ENCODE measurements at places on chromosomes 1 and 21.

DNA sequence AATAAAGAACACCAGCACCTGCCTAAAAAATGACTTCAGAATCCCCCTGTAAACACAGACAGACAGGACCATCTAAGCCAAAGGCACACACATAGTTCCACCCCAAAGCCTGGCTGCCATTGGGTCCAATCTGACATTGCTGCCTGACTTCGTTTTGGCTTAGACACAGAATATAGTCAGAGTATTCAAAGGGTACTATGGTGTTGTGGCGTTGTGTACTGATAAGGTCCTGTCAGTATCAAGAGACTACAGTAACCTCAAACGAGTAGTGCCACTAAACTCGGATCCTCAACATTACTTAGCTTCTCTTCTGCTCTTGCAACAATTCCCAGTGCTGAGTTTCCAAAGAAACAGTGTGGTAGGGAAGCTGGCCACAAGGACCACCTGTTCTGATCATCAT, 169.3 kb upstream of the NR5A2 start:
- no peak for DNase-seq

GRCh38 chr1:237111807-237112206, 69.8 kb downstream of the RYR2 start:
- no peak for DNase-seq

DNA sequence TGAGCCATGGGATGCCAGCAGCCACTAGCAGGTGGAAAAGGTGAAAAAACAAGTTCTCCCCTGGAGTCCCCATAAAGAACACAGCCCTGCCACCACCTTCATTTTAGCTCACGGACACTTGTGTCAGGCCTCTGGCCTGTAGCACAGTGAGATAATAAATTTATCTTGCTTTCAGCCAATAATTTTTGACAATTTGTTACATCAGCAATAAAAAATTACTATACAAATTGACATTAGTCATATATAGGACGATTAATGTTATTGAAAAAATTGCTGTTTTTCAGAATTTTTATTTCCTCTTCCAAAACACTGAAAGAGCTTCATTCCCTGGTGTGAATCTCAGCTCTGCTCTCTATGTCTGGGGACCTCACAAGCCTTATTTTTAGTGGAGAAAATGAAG, 152.9 kb upstream of the ETV3 start:
- no peak for DNase-seq

DNA sequence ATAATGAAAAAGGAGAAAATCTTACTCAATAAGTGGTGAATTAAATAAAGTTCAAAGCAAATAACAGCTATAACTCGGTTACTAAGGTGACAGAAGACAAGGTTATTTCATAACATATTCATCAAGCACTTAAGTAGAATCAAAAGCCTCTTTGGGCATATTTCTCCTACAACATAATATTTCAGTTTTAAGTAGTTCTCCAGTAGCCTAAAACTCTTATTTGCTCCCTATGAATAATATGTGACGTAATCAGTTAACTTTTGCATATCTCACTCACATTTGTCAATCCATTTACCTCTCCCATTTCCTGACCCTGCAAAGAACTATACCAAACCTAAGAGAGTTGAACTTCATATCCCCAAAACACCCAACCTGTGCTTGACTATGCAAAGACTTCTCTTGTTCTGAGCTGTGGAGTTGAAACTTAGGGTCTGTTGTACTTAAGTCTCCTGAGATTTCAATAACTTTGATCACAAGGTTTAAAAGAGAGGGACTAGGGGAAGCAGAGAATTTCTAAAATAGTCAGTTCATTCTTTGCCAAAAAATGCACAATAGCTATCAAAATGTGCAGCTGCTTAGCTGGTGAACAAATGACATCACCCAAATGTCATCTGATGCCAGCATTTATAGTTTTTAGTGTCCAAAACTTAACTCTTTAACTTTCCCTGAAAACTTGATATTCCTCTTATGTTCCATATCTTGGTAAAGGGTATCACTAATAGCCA, 37.2 kb downstream of the TTLL7 start:
- no peak for DNase-seq

GRCh38 chr21:15250384-15250783, 185.6 kb upstream of the NRIP1 start:
- DNase-seq: no peak

DNA sequence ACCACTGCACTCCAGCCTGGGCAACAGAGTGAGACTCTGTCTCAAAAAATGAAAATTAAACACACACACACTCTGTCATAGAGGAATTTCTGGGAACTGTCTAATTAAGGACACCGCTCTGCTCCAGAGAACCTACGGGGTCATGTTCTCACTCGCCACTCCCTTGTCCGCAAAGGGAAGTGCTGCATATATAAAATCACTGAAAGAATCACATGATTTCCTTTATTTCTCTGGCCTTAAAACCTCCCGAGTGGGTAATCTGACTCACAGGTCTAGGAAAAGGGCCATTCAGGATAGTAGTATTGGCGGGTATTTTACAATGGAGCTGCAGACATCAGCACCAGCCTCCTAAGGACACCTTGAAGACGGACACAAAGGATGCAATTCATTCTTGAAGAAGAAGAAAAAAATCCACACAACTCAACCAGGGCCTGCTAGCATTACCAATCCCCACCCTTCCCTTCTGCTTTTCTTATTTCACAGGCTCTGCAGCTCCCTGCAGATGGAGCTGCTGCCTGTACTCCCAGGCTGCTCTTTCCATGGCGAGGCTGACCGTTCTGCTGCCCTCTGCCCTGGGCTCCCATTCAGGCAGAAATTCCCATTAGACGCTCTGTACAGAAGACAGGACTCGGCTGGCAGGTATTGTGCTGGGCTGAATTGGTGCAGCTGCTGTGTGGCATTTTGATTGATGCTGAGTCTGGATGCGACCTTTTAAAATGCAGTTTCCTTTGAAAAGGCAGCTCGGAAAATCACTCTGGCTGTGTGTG, 53.3 kb upstream of the FAM89A start:
- no peak for DNase-seq

GRCh38 chr1:200905411-200906052, 10.8 kb downstream of the INAVA start:
- no peak for DNase-seq

GRCh38 chr1:160070243-160071163, 543 bp upstream of the KCNJ10 start:
- peak; percentile 80 for DNase-seq

- no peak for DNase-seq
Observed at GRCh38 chr21:39232861-39233291, 49.6 kb upstream of the PSMG1 start.

DNA sequence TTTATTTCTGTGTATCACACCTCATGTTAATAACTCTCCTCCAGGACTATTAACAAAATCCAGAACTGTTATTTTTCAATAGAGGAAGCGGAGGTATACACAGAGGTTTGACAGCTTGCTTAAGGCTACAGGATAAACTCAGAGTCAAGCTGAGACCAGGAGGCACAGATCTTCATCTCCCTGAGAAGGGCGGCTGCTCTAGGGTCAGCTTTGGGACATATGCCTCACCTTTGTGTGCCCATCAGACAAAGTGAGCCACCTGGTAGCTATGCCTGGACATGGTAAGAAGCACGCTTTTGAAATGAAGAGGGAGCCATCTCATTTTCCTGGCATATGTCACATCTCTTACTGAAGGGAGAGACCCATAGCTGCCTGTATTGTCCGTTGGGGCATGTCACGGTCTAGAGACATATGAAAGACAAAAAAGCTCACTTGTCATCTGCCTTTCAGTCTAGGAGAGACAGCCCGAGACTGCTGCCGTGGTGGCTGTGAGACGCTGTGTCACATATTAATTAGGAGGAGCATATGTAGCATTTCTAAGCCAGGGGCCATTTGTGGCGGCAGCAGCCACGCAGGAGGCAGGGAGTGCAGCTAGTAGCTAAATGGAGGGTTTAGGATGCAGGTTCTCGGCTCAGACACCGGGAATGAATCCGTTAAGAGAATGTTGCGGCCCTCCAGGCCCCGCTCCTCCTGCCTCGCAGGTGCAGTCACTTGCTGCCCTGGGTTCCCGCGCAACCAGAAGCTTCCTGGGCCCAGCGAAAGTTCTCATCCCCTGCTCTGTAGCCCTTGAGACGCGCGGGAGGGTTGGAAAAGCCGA, 161.3 kb upstream of the C1orf21 start:
- DNase-seq: no peak

- no peak for DNase-seq
Observed at GRCh38 chr21:15260604-15261003, 195.8 kb upstream of the NRIP1 start.

- no peak for DNase-seq
Observed at GRCh38 chr1:195096051-195096521, 1512.2 kb downstream of the KCNT2 start.

DNA sequence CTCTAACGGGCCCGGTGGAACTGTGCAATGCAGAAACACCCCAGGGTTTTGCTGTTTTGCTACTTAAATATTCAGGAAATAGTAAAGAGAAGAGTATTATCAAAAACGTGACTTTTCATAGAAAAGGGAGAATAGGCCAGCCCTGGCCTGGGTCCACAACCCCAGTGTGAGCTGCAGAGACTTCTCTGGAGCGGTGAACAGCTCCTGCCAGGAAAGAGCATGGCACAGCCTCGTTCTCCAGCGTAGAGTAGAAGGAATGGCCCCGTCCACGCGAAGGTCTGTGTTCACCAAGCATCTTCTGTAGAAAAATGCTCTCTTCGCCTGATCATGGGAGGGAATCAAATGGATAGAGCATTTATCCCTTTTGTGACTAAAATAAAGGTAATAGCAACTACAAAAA, 51.4 kb downstream of the PDE9A start:
- no peak for DNase-seq

DNA sequence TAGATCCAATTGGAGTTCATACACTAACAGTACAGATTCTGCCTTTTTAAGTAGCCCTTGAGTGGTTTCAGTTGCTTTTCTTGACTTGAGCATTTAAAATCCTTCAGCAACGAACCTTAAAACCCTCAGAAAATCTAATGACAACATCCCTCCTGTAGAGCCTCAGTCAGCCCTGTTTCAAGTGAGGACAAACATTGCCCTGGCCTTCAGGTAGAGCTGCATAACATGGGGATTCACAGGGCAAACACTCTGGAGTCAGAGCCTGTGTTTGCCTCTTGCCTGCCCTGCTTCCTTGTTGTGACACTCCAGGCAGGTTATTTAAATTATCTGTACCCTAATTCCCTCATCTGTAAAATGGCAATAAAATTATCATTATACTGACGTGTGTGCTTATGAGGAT, 96.1 kb upstream of the KCNA3 start:
- no peak for DNase-seq

DNA sequence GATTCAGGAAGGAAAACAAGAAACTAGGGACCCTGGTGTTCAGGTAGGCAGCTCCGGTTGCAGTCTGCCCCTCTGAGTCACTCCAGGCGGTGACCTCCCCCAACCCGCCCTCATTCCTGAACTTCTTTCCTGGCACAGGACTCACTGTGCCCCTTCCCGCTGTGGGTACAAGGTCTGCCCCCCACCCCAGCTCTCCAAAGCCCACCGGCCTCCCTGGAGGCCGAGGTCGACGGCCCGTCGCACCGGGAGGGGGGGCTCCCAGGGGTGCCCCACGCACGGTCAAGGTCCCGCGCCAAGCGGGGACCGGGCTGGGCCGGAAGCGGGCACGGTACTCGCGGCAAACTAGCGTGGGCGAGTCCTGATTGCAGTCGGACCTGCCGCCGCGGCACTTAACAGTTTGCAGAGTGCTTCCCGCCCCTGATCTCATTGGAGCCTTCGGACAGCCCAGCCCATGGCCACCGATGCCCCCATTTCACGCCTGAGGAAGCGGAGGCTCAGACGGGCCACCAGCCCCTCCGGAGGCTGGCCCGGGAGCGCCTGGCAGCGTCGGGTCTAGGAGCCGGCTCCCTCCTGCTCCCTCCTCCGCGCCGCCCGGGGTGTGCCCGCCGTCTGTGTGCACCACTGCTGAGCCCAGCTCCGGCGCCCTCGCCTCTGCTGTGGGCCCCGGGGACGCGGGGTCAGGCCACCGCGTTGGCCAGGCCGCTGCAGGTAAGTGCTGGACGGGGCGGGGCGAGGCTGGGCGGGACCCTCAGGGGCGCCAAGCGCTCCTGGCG, at the start of gene GJB3:
Gene GJB3, plus strand, starts transcription at position 144 of the 773 bp plus-strand sequence. CDS start 3,549 bp downstream, outside the sequence.
- DNase-seq: no peak

DNA sequence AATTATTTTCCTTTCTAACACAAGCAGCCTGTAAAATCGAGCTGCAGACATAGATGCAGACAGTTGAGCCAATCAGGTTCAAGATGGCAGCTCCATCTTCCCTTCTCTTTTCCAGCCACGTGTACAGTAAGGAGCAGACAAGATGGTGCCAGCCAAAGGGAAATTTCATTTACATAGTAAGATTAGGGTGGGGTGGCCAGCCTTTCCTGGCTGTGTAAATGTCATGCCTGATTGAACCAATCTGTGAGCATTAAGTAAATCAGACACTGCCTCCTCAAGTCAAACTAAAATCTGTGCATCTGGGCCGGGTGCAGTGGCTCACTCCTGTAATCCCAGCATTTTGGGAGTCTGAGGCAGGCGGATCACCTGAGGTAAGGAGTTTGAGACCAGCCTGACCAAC, 60.2 kb downstream of the TBCE start:
- no peak for DNase-seq

DNA sequence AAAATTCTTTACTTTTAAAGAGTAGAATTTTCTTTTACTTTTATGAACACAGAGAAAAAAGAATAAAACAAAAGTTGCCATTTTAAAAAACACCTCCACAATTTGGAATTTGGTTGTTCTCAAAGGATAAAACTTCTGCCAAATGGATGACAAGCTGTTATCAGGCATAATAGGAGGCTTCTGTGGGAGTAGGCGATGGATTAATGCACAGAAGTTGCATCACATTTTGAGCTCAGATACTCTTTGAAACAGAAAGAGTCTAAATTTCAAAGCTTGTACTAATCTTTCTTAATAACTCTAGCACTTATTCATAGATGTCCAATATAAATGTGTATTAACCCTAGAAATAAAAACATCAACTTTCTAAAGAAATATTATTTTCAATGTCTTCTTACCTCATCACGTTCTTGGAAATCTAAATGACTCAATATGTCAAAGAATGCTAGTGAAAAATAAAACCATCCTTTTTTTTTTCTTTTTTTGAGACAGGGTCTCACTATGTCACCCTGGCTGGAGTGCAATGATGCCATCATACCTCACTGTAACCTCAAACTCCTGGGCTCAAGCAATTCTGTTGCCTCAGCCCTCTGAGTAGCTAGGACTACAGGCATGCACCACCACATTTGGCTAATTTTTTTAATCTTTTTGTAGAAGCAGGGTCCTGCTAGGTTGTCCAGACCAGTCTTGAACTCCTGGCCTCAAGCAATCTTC, 112.8 kb upstream of the USP25 start:
- no peak for DNase-seq

GRCh38 chr1:209176866-209177430, 406.6 kb upstream of the CAMK1G start:
- no peak for DNase-seq

DNA sequence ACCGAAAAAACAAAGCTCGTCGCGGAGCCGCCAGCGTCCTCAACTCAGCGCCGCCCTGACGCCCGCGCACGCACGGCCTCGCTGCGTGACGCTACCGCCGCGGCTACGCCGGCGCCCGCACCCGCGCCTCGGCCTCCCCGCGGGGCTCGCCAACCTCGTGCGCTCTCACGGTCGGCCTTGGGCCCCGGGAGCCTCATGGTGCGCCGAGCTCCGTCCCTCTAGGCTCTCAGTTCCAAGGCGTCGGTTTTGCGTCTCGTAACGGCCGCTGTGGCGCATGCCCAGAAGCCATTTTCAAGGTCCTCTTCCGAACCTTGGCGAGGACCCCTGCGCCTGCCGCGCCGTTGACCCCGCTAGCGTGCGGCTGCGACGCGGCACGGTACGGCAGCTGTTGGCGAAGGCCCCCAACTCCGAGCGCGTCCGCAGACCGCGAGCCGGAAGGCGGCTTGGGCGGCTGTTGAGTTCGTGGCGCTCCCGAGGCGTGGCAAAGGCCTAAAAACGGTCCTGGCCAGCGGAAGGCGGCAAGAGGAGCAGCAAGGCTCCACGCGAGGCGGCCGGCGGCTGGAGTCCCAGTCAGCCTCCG, at the start of gene HENMT1:
Gene HENMT1, minus strand, starts transcription at position 64 of the 580 bp plus-strand sequence. CDS start 1,209 bp downstream, outside the sequence.
- DNase-seq: peak; percentile 71

GRCh38 chr1:53689736-53690326, 49.1 kb downstream of the GLIS1 start:
- DNase-seq: no peak
